ENCODE measurements at places on chromosomes 6 and 20.

DNA sequence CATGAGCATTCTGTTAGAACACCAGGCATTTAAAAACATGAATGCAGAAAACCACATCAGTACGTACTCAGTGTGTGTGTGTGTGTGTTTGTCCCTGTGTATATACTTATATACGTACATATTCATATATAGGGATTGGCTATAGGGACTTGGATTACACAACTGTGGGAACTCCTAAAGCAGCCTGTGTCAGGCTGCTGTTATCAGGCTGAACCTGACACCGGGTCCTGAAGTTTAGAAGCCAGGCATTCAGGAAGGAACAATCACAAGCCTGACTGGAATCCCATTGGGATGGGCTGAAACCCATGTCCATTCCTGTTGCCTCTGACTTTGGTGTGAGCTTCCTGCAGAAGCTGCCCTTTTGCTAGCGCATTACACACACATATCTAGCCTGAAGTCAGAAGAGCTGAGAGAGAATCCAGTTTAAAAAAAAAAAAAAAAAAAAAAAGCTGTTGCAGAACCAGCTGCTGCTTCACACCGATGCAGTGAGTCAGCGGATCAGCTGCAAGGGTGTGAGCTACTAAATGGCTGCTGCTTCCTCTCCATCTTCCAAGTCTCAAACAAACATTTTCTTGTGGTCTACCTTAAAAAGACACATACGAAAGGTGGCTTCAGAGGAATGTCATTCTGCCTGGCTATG, 348.1 kb downstream of the THBS2 start:
- peak; percentile 13 for DNase-seq

- DNase-seq, result peak; percentile 60
These were observed 1027.9 kb upstream of the ADGRB3 start for GRCh38 chr6:67606906-67607828.

- no peak for DNase-seq
These were observed 4.3 kb downstream of the KIF3B start for GRCh38 chr20:32281711-32282110.

GRCh38 chr6:30678964-30679726, 6.3 kb upstream of the DHX16 start:
- DNase-seq, result peak; percentile 84

DNA sequence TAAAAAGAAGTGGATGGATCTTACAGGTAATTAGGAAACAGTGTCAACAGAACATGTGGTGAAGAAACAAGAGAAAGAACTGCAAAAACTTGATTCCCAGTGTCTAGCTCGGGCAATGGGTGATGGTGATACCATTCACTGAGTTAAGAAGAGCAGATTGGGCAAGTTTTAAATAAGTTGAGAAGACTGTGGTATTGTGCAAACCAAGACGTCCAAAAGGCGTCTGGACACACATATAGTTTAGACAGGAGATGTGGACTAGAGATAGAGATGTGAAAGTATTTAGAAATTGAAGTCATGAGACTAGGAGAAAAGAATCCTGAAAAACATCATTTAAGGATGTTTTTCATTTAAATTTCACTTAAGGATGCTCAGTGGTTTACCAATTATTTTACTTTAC, 53.9 kb downstream of the CDK19 start:
- DNase-seq, result no peak

DNA sequence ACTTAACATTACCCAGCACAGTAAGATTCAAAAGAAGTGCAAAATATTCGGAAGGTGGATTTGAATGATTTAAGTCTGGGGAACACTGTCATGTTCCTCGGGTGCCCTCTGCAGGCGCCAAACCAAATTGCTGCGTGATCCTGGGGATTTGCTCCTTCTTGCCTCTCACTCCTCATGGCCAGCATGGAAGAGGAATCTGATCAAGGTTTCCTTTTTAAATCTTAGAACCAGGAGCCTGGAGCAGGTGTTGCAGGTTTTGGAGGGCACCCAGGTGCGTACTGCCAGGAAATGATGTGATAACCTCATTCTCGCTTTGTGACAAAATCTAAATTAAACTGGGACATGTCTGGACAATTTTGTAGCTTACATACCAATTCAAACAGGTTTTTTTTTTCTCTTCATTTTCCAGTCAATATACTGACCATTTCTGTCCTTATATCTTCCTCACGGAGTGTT, 8.1 kb upstream of the PFDN4 start:
- peak; percentile 84 for DNase-seq

- DNase-seq, result no peak
These were observed 16.4 kb upstream of the TBC1D22B start for GRCh38 chr6:37241131-37241530.

GRCh38 chr6:165701005-165701404, 38.0 kb upstream of the PDE10A start:
- peak; percentile 49 for DNase-seq

DNA sequence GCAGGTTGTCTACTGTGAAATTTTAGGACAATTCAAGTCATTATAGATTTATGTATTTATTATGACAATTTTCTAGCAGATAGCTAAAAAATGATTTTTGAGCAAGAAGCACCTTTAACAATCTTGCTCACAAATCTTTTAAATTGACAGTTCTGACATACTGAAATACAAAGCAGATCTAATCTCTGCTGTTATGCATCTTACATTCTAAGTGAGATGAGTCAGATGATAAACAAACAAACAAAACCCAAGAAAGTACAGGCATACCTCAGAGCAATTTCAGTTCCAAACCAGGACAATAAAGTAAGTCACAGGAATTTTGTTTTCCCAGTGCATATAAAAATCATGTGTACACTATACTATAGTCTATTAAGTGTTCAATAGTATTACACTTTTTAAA, 430.7 kb upstream of the PTCHD4 start:
- peak; percentile 5 for DNase-seq

DNA sequence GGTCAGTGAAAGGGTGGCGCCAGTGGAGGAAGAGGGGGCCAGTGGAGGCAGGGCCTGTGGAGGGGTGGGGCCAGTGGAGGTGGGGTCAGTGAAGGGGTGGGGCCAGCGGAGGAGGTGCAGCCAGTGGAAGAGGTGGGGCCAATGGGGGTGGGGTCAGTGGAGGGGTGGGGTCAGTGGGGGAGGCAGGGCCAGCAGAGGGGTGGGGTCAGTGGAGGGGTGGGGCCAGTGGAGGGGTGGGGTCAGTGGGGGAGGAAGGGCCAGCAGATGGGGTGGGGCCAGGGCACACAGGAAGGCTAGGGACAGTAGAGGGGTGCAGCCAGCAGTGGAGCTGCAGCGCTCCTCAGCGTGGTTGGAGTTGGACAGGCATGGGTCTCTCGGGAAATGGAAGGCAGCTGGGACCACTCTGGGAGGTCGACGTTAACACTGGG, 18.7 kb downstream of the ADRM1 start:
- peak; percentile 38 for DNase-seq

DNA sequence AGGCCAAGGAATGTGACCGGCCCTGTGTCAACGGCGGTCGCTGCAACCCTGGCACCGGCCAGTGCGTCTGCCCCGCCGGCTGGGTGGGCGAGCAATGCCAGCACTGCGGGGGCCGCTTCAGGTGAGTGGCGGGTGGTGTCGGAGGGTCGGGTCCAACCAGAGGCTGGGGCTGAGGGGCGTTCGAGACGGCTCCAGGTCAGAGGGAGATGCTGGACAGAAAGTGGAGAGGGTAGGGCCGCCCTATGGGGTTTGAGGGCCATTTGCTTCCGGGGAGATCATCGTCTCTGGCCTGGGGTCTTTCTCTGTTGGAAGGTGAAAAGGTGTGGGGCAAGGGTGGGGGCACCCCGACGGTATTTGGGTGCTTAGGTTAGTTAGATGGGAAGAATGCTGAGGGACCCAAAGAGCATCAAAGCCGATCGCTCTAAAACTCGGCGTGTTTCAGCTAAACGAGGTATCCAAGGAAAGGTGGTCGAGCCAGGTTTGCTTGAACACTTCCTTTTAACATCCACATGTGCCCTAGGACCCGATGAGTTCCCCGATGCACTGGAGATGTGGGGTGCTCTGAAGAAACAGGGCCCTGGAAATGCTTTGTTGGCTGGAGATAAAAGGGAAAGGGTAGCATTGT, 691 bp downstream of the ATRN start:
- no peak for DNase-seq

- no peak for DNase-seq
These were observed 21.4 kb upstream of the SNAI1 start for GRCh38 chr20:49961413-49961812.

GRCh38 chr6:142857233-142857761, 87.7 kb downstream of the HIVEP2 start:
- no peak for DNase-seq

- peak; percentile 81 for DNase-seq
These were observed 14.7 kb upstream of the PYGB start for GRCh38 chr20:25233016-25233772.

- DNase-seq, result peak; percentile 45
These were observed 91.6 kb downstream of the MRPL14 start for GRCh38 chr6:44035621-44036020.

DNA sequence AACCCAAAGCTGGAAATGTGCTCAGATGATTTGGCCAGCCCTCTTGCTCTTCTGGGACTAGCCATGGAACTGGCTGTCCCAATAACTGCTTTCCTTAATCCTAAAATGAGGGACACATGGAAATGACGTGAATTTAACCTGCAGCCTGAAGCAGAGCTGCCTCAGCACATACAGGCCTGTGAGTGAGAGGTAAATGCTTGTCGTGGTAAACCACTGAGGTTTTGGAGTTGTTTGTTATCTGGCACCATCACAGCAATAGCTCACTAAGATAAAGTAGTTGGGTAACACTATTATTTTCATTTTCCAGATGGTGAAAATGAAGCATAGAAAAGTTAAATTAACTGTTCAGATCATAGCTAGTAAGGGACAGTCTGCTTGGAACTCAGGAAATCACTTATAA, 333.4 kb upstream of the CHD6 start:
- DNase-seq, result no peak

GRCh38 chr20:44918342-44918741, 8.5 kb downstream of the PABPC1L start:
- no peak for DNase-seq

- DNase-seq, result no peak
These were observed 80.5 kb upstream of the QKI start for GRCh38 chr6:163333701-163334663.
